ENCODE measurements at places on chromosomes 11 and 22. TPM values are rescaled to one million over a fixed set of nuclear protein-coding genes. Genes with fewer than 3 reads are reported as not detected.

The LGALS12 gene
- total RNA-seq = not detected

The KDM4D gene
- 0.17 TPM for total RNA-seq

The FBLN1 gene
- total RNA-seq = 0.09 TPM

The CD59 gene
- total RNA-seq = 962 TPM

The FERMT3 gene
- 9.3 TPM for total RNA-seq

The NFAM1 gene
- not detected for total RNA-seq

The KDELR3 gene
- total RNA-seq = 18.1 TPM

The OR2AG2 gene
- total RNA-seq = not detected

The FKBP2 gene
- 71.8 TPM for total RNA-seq

The OPCML gene
- total RNA-seq = not detected

The RAG2 gene
- not detected for total RNA-seq
